ENCODE measurements at places on chromosomes 1 and 21.
A peak's percentile ranks its signal among the peaks of the same experiment; 100 is the strongest.

GRCh38 chr1:209309198-209309597, 274.3 kb upstream of the CAMK1G start:
- no peak for DNase-seq

- no peak for DNase-seq
Measured at GRCh38 chr1:19385221-19385620, 73.1 kb downstream of the SLC66A1 start.

- peak; percentile 62 for DNase-seq
Measured at GRCh38 chr1:218344814-218345672, at the start of gene TGFB2. Gene TGFB2 (plus strand): TSS chr1:218345336. CDS start chr1:218346702, 1,366 bp downstream.

DNA sequence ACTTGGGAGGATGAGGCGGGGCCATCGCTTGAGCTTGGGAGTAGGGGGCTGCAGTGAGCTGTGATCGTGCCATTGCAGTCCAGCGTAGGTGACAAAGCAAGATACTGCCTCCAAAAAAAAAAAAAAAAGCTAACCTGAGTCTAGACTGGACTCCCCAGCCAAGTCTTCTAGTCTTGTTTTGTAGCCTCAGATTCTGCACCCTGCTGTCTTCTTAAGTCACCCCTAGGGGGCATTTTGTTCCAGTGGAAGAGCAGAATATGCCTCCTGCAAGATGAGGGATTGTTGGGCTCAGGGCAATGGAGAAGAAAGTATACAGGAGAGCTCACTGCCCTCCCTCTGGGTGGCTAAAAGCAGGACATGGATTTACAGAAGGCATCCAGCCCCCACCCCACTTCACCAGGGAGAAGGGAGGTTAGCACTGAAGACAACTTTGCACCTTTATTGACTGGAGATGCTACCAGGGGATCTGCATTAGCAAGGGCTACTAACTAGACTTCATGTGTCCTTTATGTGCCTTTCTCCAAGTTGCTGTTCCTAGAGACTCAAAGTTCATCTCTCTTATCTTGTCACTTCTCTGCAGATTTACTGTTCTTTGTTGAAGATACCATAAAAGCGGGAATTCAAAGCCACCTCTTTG, 15.3 kb upstream of the RNF187 start:
- peak; percentile 69 for DNase-seq

DNA sequence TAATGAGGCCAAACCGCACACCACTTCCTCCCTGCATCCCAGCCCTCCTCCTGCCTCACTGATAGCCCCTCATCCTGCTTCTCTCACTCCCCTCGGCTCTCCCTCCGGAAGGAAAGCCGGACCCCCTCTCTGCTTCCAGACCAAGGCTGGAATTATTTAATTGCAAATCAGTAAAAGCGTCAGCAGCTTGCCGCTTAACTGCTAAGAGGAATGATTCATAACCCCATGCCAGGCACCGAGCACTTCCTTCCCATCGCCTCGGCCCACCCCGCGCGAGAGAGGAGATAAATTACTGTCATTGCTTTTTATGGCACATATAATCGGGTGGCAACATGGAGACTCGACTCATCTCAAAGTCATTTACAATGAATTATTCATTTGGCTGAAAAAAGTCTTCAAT, 77.3 kb downstream of the UBIAD1 start:
- peak; percentile 36 for DNase-seq

- DNase-seq = no peak
Measured at GRCh38 chr1:157008502-157008901, 37.0 kb downstream of the ARHGEF11 start.

GRCh38 chr1:70877343-70877742, 170.3 kb downstream of the PTGER3 start:
- no peak for DNase-seq

- peak; percentile 30 for DNase-seq
Measured at GRCh38 chr1:119286587-119287181, 81.9 kb upstream of the HAO2 start.

DNA sequence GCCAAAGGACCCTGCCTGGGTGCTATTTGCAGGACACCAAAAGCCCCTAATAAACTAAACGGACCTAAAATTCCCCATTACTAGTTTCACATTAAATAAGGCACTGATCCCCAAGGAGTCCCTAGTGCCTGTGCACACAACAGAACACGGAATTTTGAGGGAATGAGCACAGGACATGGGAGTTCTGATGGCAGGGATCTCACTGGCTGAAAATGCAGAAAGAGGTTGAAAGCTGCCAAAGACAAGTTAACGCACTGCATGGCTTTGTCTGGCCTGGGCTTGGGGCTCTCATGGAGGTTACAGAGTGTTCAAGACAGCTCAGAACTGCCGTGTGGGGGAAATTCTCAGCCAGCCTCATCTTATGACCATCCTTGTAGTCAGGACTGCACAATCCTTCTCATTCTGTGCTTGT, 15.6 kb upstream of the ATP1B1 start:
- no peak for DNase-seq

GRCh38 chr1:233665575-233666270, 51.8 kb downstream of the KCNK1 start:
- DNase-seq = no peak

GRCh38 chr1:84635429-84635828, 54.8 kb downstream of the SSX2IP start:
- DNase-seq = no peak

GRCh38 chr21:43814215-43815106, 25.1 kb downstream of the RRP1 start:
- DNase-seq = no peak

GRCh38 chr1:232966663-232967062, 16.3 kb downstream of the NTPCR start:
- DNase-seq = no peak

- no peak for DNase-seq
Measured at GRCh38 chr1:24946861-24947658, 17.0 kb upstream of the RUNX3 start.

DNA sequence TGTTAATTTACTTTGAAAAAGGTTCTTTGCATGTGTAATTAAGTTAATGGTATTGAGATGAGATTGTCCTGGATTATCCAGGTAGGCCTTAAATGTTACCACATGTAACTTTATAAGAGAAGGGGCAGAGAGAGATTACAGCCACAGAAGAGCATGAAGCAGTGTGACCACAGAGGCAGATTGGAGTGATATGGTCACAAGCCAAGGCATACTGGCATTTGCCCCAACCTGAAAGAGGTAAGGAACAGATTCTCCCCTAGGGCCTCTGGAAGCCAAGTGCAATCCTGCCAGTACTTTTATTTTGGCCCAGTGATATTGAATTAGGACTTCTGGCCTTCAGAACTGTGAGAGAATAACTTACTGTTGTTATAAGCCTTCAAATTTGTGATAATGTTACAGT, 23.0 kb downstream of the RNF2 start:
- no peak for DNase-seq

DNA sequence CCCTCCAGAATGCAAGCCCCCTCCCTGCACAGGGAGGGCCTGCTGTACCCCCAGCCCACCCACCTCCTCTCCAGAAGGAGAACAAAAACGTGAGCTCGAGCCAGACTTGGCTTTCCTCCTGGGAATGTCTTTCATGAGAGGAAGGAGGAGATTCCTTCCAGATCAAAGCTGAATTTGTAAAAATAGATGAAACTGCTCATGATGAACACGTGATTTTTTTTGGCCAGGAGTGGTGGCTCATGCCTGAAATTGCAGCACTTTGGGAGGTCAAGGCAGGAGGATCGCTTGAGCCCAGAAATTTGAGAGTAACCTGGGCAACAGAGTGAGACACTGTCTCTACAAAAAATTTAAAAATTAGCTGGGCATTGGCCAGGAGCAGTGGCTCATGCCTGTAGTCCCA, 21.8 kb downstream of the GPR157 start:
- DNase-seq = no peak

- no peak for DNase-seq
Measured at GRCh38 chr1:1627261-1627828, 4.6 kb upstream of the MMP23B start.

GRCh38 chr1:24714859-24715520, 30.3 kb upstream of the CLIC4 start:
- DNase-seq = peak; percentile 32

GRCh38 chr1:228009828-228010775, 3.3 kb downstream of the WNT3A start:
- no peak for DNase-seq

DNA sequence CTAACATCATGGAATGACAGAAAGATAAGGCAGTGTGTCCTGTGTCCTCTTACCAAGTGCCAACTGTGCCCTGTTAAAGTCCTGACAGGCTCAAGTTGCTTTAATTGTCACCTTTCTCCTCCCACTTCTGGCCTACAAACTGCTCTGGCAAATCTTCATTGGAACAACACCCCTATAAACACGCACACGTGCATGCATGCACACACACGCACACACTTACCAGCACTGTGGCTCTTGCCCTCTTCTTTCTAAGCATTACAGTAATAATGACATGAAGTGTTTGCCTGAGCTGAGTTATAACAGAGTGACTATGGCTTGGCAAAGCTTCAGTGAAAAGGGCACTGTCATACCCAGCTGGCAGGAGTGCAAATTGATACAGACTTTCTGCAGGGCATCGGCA, 82.3 kb upstream of the SYT6 start:
- no peak for DNase-seq

GRCh38 chr1:41889506-41890414, 29.0 kb downstream of the HIVEP3 start:
- no peak for DNase-seq

DNA sequence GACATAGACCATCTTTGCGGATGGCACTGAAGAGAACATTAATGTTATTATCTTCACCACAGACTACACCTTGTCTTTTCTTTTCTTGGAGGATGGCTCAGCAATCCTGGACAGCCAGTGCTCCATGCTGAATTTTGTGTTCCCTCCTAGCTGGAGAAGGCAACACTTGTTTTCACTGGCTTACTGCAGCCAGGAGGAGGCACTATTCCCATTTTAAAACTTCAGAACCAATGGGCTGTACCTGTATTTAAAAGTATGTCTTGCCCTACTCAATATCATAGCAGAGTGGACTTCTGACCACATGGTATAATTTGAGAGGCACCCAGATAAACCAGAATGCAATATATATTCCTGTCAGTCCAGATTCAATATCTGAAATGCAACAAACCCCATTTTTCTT, 53.3 kb upstream of the POGK start:
- no peak for DNase-seq

- peak; percentile 93 for DNase-seq
Measured at GRCh38 chr1:153791648-153792253, 16.5 kb downstream of the SLC27A3 start.

GRCh38 chr1:80909172-80909784, 891.5 kb upstream of the ADGRL2 start:
- no peak for DNase-seq

- DNase-seq = no peak
Measured at GRCh38 chr1:18347559-18347958, 133.2 kb upstream of the KLHDC7A start.

- peak; percentile 71 for DNase-seq
Measured at GRCh38 chr1:224592636-224593582, 23.2 kb upstream of the CNIH3 start.

- DNase-seq = no peak
Measured at GRCh38 chr1:26010825-26011224, 10.8 kb upstream of the EXTL1 start.

DNA sequence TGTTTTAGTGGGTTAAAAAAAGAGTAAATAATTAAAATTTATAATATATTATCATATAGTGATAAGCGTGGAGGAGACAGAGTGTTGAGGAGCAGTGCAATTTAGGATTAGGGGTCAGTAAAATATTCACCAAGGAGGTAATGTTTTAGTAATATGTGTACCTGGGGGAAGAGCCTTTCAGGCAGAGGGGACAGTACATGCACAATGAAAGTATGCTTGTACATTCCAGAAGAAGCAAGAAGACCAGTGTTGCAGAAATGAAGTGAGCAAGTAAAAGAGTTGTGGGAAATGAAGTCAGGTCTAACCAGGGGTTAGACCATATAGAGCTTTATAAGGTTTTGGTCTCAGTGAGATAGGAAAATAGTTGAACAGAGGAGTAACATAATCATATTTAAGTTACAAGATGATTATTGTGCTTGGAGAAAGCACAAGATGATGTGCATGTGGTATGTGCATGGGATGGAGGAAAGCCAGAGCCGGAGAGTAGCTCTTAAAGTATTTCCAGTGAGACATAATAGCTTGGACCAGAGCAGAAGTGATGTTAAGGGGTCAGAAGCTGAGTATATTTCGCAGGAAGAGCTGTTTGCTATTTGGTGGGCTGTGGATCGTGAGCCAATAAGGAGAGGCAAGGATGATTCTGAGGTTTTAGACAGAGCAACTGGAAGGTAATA, 44.8 kb downstream of the SNX7 start:
- no peak for DNase-seq

DNA sequence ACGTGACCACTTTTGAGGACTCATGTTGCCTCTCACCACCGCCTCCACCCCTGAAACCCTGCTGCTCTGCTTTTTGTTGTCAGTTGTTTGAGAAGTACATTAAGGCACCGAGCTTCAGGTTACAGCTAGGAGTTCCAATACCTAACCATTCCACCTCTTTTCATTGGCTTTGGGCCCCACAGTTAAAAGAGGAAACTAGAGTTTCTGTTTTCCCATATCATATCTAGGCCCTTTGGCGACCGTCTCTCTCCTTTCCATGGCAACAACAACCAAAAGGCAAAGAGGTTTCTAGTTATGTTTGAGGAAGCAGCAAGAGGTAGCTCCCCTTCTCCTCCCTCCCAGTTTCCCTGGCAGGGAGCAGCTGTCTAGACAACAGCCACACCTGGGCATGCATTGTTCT, 5.9 kb downstream of the ANKRD35 start:
- no peak for DNase-seq

DNA sequence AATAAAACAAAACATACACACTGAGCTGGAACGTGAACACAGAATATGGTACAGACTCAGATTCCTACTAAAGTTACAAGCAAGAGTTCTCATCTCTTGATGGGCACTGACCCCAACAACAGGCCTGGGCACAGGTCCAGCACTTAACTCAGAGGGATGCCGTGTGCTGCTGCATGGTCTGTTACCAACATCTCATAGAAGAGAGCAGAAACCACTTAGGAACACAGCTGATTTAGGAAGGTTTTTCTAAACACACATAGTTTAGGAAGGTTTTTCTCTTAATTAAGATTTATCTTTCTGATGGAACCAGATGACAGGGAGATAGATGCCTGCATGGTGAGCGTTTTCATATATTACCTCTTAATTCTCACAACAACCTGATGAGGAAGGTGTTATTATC, 1.5 kb downstream of the GCLM start:
- DNase-seq = no peak
